ENCODE measurements at places on chromosomes 1 and 21. TPM values are rescaled to one million over a fixed set of nuclear protein-coding genes. Genes with fewer than 3 reads are reported as not detected.

The TXLNA gene
- 78.6 TPM for total RNA-seq

The TAF12 gene
- total RNA-seq, result 64.1 TPM

The LRRC3 gene
- 1.4 TPM for total RNA-seq

The C8A gene
- not detected for total RNA-seq

The OR2T33 gene
- not detected for total RNA-seq

The CFHR4 gene
- not detected for total RNA-seq

The KRTAP20-2 gene
- total RNA-seq, result not detected

The DHCR24 gene
- total RNA-seq, result 174 TPM

The COL24A1 gene
- not detected for total RNA-seq

The GUCA2B gene
- total RNA-seq, result not detected

The PTPRU gene
- total RNA-seq, result 3.4 TPM

The RGS1 gene
- not detected for total RNA-seq

The BTBD8 gene
- total RNA-seq, result 0.15 TPM

The NOTCH2NLA gene
- 24.3 TPM for total RNA-seq

The HES5 gene
- total RNA-seq, result not detected

The LPAR3 gene
- 7.3 TPM for total RNA-seq

The OR2G6 gene
- not detected for total RNA-seq

The RHCE gene
- total RNA-seq, result 0.36 TPM

Measured in MG63 (cell line).